Activated naive CD4-positive, alpha-beta T cell treated with anti-CD3 and anti-CD28 coated beads, Interleukin-2, amount 10 ng/mL, durations not matched to agents 7 days and 5 days (primary cell): ENCODE measurements at places on chromosomes 1 and 21.
A peak's percentile ranks its signal among the peaks of the same experiment; 100 is the strongest.

DNA sequence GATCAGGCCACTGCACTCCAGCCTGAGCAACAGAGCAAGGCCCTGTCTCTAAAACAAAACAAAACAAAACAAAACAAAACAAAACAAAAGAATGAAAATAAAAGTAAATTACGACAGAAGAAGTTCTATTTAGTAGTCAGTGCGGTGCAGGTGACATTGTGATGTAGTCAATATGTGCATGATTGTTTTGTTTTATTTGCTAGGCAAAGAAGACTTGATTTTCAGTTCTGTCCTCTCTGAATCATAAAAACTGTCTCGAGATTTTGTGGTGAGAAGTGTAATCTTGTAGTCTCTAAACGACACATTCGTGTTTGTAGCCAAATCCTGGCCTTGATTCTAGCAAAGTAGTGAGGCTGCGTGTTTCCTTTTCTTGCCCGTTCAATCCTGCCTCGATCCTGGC, 23.5 kb downstream of the PEX14 start:
- H3K27ac ChIP-seq: no peak overlapping the region
- DNase-seq: no peak
- peaks cover 14% of the 10 kb centered on the region for H3K36me3 ChIP-seq
- no peaks in the 10 kb centered on the region for H3K27me3 ChIP-seq
- H3K4me3 ChIP-seq: no peak overlapping the region

DNA sequence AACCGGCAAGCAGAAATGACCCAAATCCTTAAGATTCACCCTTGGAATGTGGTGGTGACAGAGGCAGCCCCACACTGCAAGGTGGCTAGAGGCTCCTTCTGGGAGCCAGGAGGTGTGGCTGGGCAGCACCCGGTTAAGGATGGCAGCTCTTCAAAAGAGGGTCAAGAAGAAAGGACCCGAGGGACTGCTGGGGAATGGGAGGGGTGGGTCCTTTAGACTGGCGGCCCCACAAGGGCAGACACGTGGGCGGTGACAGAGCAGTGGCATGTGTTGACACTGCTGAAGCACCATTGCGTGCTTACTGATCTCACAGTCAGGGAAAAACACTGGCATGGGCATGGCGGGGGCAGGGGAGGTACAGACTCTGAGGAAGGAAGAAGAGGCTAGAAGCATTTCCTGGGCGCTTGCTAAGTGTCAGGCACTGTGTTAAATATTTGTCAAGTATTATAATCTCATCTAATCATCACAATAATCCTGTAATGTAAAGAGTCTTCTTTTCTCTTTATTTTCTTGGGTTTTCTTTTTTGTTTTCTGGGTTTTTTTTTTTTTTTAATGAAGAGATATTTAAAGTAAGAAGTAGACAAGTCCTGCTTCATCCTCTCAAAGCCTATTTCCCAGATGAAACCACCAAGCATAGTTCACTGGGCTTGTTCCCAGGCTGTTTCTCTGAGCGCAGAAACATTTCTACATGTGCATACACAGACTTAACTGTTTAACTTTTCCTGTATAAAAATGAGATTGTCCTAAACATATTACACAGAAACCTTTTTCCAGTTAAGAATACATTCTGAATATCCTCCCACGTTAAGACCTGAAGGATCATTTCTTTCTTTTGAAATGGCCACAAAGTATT, 165.8 kb upstream of the EDN2 start:
- peak; percentile 50 for DNase-seq
- peak overlapping the region; percentile 29 for H3K27ac ChIP-seq
- peaks cover 18% of the 10 kb centered on the region for H3K36me3 ChIP-seq
- no peaks in the 10 kb centered on the region for H3K27me3 ChIP-seq

DNA sequence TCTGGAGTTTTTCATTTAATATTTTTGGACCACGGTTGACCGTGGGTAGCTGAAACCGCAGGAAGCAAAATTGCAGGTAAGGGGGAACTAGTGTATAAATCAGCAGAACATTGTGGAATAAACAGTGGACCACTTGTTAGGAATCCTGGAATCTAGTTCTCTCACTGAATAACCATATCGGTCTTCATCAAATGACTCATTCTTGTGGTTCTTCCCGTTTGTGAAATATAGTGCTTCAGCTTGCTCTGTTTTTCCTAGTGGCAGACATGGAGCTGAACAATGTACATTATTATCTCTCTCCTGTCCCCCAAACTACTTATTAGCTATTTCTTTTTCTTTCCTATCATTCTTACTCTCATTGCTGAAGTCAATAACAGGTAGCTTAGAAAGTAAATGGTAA, 61.9 kb downstream of the HSPA13 start:
- no peaks in the 10 kb centered on the region for H3K36me3 ChIP-seq
- peaks cover 13% of the 10 kb centered on the region for H3K27me3 ChIP-seq
- no peaks in the 10 kb centered on the region for H3K4me1 ChIP-seq
- no peak for DNase-seq

DNA sequence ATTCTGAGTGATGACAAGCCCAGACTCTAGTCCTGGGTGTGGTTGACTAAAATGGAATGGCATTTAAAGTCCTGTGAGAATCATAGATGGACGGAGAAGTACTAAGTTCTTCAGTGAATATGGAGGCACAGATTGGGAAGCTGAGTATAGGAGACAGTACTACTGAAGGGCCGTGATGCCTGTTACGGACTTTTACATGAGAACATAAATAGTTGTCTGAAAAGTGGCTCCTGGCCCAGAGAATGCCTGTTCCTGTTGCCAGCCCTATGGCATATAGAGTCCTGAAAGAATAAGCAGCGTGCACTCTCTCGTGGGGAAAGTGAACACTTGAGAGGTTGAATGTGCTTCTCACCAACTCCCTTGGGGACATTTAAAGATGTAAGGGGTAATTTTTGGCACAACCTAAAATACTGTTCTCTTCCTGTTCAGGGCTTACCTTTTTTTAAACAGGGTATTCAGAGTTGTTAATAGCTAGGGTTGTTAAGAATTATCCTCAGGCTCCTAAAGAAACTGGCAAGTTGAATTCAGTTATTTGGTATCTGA, 20.4 kb downstream of the CCT8 start:
- H3K4me3 ChIP-seq: no peak overlapping the region
- H3K27me3 ChIP-seq: no peaks in the 10 kb centered on the region
- no peaks in the 10 kb centered on the region for H3K4me1 ChIP-seq
- H3K27ac ChIP-seq: no peak overlapping the region

GRCh38 chr1:229271448-229272159, 693 bp downstream of the RAB4A start:
- peak; percentile 59 for DNase-seq
- H3K27ac ChIP-seq: peak overlapping the region; percentile 82
- peaks cover 23% of the 10 kb centered on the region for H3K36me3 ChIP-seq
- H3K27me3 ChIP-seq: peaks cover 7% of the 10 kb centered on the region
- peaks cover 36% of the 10 kb centered on the region for H3K4me1 ChIP-seq
- H3K4me3 ChIP-seq: peak overlapping the region; percentile 93

DNA sequence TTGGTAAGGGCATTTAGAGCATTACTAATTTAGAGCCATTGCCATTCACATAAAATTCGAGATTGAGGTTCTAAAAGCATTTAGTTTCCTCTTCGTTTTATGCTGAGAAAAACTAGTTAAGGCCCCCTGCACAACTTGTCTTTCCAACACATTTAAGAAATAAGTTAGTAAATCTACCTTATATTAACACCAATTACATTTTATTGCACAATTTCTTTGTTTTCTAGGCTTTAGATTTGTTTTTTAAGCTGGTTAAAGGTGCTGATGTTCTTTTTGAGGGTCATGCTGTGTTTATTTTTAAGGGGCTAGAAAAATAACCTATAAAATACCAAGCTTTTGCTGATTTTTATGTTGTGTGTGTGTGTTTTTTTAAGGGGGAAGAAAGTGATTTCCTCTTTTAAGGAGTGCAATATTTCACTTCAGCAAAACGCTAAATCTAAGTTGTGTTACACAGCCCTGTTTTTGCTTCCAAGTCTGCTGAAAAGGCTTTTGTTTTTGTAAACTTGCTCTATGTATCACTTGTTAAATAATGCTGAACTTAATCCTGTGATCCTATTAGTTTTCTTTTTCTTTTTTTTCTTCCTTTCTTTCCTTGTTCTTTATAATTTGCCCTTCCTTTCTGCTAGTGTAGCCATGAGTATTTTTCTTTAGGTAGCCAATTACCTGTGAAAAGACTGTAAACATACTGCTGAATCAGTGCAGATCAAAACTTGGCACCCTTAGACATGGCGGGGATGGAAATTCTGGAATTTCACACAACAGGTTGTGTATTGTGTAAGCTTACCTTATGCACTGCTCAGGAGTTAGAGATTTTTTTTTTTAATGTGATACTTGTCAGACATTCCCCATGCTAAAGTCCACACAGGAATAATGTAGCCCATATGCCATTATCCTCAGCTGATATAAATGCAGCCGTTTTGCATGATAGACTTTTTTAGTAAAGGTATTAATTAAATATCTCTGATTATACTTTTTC, 1.5 kb downstream of the CEPT1 start:
- DNase-seq: no peak
- H3K27ac ChIP-seq: peak overlapping the region; percentile 93
- peak overlapping the region; percentile 99 for H3K4me3 ChIP-seq

DNA sequence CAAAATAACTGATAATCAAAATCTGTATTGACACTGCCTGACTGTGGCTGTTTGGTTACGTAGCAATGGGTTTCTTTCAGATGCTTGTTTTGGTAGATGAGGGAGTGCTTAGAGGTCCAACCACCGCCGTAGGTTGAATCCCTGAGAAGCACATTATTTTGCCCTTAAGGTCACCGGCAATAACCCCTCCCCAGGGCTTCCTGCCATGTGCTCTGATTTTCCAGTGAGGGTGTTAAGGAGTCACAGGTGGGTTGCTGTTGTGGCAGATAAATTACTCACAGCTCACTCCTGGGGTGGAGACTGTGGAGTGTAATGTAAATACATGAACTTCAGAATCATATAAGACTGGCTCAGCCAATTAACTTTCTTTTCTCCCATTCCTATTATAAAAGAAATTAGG, 81.5 kb upstream of the ZP4 start:
- no peak for DNase-seq
- H3K4me1 ChIP-seq: no peaks in the 10 kb centered on the region
- H3K27me3 ChIP-seq: no peaks in the 10 kb centered on the region

GRCh38 chr1:33036051-33036525, 595 bp downstream of the AK2 start:
- H3K36me3 ChIP-seq: peaks cover 15% of the 10 kb centered on the region
- H3K4me3 ChIP-seq: peak overlapping the region; percentile 88
- H3K27ac ChIP-seq: peak overlapping the region; percentile 86

- H3K4me3 ChIP-seq: no peak overlapping the region
- no peaks in the 10 kb centered on the region for H3K36me3 ChIP-seq
- H3K27ac ChIP-seq: no peak overlapping the region
Measured at GRCh38 chr1:60033066-60033465, 40.5 kb downstream of the C1orf87 start.

GRCh38 chr1:47175227-47175934, 14.5 kb downstream of the PDZK1IP1 start:
- H3K27me3 ChIP-seq: peaks cover 40% of the 10 kb centered on the region
- peaks cover 4% of the 10 kb centered on the region for H3K4me1 ChIP-seq
- DNase-seq: peak; percentile 69

DNA sequence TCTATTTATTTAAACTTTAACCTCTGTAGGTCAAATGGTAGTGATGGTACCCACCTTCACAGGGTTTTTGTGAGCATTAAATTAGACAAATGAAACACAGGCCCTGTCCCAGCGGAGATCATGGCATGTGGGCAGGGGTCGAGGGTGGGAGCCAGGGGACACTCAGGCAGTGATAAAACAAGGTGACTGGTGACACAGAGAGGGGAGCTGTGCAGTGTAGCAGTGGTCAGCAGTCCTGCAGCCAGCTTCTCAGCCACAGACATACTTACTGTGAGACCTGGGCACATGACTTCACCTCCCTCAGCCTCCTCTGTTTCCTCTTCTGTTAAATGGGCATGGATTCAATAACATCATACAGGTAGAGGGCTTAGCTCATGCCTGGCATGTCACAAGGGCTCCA, 44.9 kb downstream of the SRRM1 start:
- no peak for DNase-seq
- no peaks in the 10 kb centered on the region for H3K36me3 ChIP-seq
- peaks cover 20% of the 10 kb centered on the region for H3K27me3 ChIP-seq
- no peaks in the 10 kb centered on the region for H3K4me1 ChIP-seq

- no peak for DNase-seq
- peaks cover 4% of the 10 kb centered on the region for H3K27me3 ChIP-seq
- H3K4me1 ChIP-seq: peaks cover 2% of the 10 kb centered on the region
- H3K36me3 ChIP-seq: no peaks in the 10 kb centered on the region
- no peak overlapping the region for H3K27ac ChIP-seq
- no peak overlapping the region for H3K4me3 ChIP-seq
Measured at GRCh38 chr1:162009501-162010174, 14.0 kb downstream of the OLFML2B start.

GRCh38 chr1:160826546-160826945, 30.6 kb downstream of the LY9 start:
- H3K4me3 ChIP-seq: no peak overlapping the region
- H3K27ac ChIP-seq: no peak overlapping the region
- peaks cover 3% of the 10 kb centered on the region for H3K4me1 ChIP-seq
- no peaks in the 10 kb centered on the region for H3K27me3 ChIP-seq
- no peak for DNase-seq

- peak overlapping the region; percentile 81 for H3K27ac ChIP-seq
- peak overlapping the region; percentile 3 for H3K4me3 ChIP-seq
- peaks cover 48% of the 10 kb centered on the region for H3K4me1 ChIP-seq
- H3K36me3 ChIP-seq: peaks cover 36% of the 10 kb centered on the region
- H3K27me3 ChIP-seq: no peaks in the 10 kb centered on the region
Measured at GRCh38 chr1:199041173-199041914, 402.5 kb downstream of the PTPRC start.

DNA sequence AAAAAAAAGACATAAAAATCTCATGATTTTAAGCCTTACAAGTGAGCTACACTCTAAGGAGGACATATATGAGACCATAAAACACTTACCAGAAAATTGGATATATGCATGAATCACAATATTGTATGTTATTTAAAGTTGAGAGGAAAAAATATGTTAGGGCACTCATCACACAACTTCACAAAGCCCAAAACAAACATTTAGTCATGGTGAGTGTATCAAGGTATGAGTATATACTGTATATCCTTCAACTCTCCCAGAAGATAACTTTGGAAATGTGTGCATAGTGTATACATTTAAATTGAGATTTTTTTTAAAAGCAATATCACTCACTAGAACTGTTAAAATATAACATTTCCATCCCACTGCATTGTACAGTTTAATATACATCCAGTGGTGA, 259.3 kb downstream of the SRGAP2C start:
- H3K36me3 ChIP-seq: no peaks in the 10 kb centered on the region
- no peak overlapping the region for H3K4me3 ChIP-seq
- H3K4me1 ChIP-seq: no peaks in the 10 kb centered on the region

GRCh38 chr1:178864326-178864725, 6.6 kb downstream of the ANGPTL1 start:
- no peaks in the 10 kb centered on the region for H3K27me3 ChIP-seq
- H3K36me3 ChIP-seq: no peaks in the 10 kb centered on the region
- H3K4me3 ChIP-seq: no peak overlapping the region
- peaks cover 3% of the 10 kb centered on the region for H3K4me1 ChIP-seq
- no peak overlapping the region for H3K27ac ChIP-seq

- no peak overlapping the region for H3K27ac ChIP-seq
- H3K4me1 ChIP-seq: no peaks in the 10 kb centered on the region
- no peak overlapping the region for H3K4me3 ChIP-seq
- H3K27me3 ChIP-seq: no peaks in the 10 kb centered on the region
- DNase-seq: no peak
- no peaks in the 10 kb centered on the region for H3K36me3 ChIP-seq
Measured at GRCh38 chr21:28522014-28522799, 470.5 kb downstream of the LTN1 start.
